ENCODE measurements at places on chromosomes 11 and 22.

DNA sequence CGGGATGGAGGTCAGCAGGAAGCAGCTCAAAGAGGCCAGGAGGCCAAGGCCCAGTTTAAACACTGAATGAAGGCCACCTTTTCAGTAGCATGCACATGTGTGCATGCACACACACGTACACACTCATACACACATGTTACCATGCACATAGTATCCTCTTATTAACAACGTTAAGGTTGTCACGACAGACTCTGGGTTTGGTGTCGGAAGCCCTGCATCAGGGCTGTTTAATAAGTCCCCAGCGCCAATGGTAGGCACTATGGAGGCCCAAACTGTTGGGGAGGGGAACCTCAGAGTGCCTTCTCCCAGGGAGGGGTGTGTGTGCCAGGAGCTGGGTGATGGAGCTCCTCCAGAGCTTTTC, 39.5 kb upstream of the ADA2 start:
- no peak for DNase-seq

DNA sequence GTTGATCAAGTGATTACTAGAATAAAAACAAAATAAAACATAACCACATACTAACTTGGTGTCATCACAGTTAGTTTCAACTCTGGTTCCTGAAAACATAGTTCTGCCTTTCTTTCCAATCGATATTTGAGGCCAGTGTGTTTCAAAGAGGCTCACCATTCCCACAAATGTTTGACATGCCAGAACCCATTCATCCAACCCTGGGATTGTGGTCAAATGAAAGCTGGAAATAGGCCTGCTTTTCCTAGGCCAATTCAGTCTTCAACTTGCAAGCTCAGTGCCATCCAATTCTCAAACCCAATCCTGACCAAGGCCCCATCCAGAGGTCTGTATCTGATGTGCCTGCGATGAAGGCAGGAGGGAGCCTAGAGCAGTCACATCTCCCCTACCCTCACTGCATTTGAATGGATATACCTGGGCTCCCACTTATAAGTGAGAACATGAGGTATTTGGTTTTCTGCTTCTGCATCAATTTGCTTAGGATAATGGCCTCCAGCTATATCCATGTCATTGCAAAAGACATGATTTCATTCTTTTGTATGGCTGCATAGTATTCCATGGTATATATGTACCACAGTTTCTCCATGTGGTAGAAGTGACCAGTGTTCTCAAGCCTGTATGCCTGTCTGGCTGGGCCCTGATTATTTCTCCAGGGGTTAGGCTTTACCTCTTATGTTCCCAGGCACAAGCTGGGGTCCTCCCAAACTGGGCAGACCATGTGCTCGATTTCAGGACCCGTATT, 143.2 kb downstream of the SWAP70 start:
- no peak for DNase-seq

DNA sequence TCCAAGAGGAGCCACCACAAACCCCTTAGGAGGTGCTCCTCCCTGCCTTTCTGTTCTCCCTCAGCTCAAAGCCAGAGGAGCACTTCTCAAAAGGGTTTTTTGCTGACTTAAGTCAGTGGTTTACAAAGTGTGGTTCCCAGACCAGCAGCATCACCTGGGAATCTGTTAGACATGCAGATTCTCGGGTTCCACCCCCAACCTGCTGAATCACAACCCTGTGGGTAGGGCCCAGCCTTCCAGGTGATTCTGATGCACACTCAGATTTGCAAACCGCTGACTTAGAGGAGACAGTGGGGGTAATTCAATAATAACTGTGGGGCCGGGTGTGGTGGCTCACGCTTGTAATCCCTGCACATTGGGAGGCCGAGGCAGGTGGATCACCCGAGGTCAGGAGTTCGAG, 22.8 kb downstream of the CREB3L1 start:
- no peak for DNase-seq

DNA sequence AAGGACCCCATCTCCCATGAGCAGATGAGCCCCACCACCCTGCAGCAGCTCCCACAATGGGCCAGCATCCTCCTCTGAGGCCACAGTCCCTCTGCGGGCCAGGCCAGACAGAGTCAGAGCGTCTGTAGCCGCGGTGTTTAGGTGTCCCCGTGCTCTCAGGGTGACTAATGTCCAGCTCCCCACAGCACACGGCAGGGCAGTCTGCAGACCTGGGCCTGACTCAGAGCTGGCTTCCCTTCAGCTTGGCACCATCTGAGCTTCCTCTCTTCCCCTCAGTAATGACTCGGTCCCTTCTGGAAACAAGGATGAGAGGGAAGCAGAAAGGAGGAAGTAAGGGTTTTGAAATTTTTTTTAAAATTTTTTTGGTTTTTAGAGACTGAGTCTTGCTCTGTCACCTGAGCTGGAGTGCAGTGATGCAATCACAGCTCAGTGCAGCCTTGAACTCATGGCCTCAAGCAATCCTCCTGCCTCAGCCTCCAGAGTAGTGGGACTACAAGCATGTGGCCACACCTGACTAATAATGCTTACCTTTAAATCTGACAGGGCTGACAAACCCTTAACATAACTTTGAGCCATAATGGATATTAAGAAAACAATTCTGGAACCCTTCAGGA, 28.5 kb downstream of the LRRC74B start:
- no peak for DNase-seq

GRCh38 chr22:32016081-32016480, 27.0 kb upstream of the SLC5A1 start:
- no peak for DNase-seq

GRCh38 chr11:95943546-95943945, 19.6 kb upstream of the MTMR2 start:
- DNase-seq, result no peak

- no peak for DNase-seq
These were observed 29.0 kb upstream of the PHLDA2 start for GRCh38 chr11:2958251-2958650.

- no peak for DNase-seq
These were observed 108.2 kb upstream of the CRYBB3 start for GRCh38 chr22:25091458-25091857.

- no peak for DNase-seq
These were observed 9.2 kb downstream of the MAPK8IP1 start for GRCh38 chr11:45894555-45895247.

- no peak for DNase-seq
These were observed 32.8 kb downstream of the ARHGAP20 start for GRCh38 chr11:110679323-110679975.

DNA sequence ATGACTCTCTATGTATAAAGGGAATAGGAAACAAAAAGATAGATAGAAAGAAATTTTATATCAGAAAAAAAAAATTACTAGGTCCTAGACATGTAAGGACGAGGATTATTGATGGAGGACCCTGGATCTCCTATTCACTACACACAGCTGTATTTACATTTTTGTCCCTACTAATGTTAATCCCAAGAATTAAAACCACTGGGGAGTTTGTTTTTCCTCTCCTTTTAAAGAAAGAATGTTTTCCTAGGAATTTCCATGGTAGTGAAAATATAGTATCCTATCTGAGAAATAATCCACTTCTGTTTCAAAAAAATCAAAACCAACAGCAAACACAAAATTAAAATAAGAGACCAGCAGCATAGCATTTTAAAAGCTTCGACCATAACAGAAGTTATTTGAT, 41.1 kb downstream of the PDGFD start:
- no peak for DNase-seq

DNA sequence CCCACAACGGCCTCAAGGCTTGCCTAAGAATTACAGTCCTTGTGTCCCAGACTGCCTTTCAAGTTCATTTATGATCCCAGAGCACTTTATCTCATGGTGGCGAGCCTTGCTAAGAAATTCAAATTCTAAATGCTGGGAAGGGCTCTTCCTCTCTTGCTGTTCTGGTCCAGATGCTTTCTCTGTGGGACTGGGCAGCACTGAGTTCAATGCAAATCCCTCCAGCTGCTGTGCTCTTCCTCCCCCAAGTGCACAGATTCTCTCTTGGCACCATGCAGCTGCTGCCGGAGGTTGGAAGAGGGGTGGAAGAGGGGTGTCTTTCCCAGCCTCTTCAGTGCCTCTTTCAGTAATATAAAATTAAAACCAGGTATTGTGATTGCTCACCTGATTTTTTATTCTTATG, 828.0 kb downstream of the DLG2 start:
- no peak for DNase-seq

Measured in esophagus squamous epithelium (tissue), 5 donors.